ENCODE measurements at places on chromosomes 5 and 9.
A peak's percentile ranks its signal among the peaks of the same experiment; 100 is the strongest.

DNA sequence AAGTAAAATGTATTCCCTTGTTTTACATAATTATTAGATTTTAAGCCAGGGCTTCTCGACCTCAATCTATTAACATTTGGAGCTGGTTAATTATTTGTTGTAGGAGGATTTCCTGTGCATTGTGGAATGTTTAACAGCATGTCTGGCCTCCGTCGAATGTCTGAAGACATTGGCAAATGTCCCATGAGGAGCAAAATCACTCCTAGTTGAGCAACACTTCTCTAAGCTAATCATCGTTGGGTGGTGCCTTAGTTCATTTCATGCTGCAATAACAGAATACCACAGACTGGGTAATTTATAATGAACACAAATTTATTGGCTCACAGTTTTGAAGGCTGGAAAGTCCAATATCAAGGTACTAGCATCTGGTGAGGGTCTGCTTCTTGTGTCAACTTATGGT lies 13.4 kb upstream of the VPS13A start:
- DNase-seq = no peak

GRCh38 chr5:7010591-7010990 lies 297.4 kb downstream of the TENT4A start:
- DNase-seq = no peak

DNA sequence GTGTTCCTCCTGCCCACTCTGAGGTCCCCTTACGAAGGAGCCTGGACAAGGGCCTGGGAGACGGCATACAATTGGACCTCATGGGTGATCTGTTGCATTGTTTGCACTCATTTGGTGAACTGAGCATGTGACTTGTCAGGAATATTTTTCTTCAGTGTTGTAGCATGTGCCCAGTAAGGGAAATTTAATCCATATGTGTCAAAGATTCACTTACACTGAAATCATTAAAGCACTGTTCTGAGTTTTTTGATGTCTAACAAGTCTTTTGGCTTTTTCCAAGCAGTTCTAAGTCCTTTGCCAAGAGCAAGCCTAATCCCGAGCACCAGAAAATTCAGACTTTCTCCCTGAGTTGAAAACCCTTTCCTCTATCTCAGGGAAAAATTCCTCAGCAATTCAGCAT lies 61.6 kb upstream of the RPS23 start:
- no peak for DNase-seq

DNA sequence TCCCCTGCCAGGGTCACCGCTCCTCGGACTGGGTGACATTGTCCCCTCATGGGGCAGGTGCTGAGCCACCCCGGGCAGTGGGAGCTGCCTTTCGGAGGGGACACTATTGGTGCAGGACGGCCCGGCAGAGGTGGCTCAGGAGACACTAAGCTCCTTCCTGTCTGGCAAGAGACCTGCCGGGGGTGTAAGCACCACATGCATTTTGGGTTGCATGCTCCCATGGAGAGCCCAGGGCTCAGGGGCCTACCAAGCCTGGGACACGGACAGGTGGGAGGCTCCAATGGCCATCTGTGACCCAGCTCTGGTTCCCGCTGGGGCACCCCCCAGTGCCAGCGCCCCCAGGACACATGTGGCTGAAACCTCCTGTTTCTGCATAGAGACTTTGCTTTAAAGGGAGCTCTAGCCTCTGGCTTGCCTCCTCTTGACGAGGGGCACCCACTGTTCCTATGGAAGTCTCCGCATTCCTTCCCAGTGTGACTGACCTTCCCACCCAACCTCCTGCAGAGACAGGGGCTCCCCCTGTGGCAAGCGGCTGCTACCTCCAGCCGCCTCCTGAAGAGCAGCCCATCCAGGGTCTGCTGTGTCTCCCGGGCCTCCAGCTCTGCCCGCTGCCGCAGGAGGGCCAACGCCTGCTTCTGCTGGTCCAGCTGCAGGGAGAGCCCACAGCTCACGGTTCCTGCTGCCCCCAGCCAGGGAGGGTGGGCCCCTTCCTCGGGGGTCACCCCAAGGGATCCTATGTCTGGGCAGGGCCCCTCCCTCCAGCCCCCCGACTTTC lies 28.1 kb downstream of the CCDC187 start:
- no peak for DNase-seq

- DNase-seq = peak; percentile 69
Measured at GRCh38 chr5:131289738-131290137, 25.9 kb downstream of the CDC42SE2 start.

DNA sequence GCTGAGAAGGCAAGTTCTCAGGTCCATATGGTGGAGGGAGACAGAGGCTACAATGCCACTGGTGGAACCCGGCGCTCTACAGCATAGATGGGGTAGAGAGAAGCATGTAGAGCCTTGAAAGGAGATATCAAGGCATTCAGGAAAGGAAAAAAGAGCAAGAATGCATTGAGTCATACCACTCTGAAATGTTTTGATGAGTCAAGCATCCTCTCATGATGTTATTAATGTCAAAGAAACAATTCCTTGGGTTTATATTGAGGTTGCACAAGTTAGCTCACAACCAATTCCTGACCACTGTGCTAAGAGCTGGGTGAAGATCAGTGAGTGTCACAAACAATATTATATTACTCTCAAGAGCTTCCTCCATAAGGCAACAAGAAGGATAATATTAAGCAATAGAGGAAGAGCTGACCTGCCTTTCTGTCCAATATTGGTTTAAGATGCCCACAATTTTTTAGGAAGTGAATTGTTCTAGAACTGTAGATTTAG lies 178.0 kb downstream of the RFK start:
- DNase-seq = no peak

DNA sequence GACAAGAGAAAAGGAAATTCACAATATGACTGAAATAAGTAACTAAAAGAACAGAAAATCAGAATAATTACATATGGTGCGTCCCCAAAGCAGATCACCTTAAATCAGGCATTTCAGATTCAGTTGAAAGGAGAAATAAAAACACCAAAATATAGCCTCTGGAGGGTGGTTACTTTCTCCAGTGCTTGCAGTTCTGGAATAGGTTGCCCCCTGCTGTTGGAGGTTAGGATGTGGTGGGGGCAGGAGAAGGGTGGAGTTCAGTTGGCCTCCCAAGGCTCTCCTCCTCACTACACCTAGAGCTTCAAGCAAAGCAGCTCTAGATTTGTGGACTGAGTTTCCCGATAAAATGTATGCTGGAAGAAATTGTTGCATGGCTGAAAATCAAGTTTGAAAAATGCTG lies 338.2 kb upstream of the TLE4 start:
- peak; percentile 8 for DNase-seq

DNA sequence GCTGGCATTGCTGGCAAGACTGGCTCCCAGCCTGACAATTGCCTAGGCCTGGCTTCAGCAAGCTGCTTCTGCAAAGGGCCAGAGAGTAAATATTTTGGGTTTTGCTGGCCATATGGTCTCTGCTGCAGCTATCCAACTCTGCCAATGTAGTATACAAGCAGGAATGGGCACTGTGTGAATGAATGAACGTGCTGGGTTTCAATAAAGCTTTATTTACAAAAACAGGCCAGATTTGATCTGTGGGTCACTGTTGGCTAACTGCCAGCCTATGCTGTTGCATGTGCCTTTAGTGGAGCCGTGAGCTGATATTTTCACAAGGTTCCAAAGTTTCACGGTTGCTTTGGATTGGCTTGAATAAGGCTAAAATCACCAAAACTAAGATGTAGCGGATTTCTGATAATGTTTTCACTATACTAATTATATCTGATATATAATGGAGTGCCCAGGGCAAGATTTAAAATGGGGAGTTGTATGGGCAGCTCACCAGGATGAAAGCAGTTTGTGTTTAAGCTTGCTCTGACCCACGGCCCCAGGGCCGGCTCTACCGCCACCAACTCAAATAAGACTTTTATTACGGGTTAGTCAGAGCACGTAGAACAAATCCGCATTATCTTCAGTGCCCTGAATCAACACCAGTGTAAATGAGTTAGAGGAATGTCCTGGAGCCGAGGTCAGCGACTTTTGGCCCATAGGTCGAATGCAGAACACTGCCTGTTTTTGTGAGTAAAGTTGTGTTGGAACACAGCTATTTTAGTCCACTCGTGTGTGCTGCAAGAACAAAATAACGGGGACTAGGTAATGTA lies 98.6 kb upstream of the DAP start:
- no peak for DNase-seq

DNA sequence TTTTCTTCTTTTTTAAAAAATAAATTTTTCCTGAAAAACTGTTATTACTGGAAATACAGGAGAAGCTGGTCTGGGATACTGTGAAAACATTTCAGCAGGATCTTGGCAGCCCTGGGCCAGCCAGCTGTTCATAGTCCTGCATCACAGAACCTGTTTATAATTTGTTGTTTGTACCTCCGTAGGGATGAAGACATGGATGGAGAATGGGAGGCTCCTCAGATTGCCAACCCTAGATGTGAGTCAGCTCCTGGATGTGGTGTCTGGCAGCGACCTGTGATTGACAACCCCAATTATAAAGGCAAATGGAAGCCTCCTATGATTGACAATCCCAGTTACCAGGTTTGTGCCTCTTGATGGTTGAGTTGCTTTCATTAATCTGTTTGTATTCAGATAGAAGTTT lies 12.4 kb upstream of the MAML1 start:
- DNase-seq = no peak

- peak; percentile 89 for DNase-seq
Measured at GRCh38 chr5:156402387-156402921, 75.5 kb downstream of the SGCD start.

DNA sequence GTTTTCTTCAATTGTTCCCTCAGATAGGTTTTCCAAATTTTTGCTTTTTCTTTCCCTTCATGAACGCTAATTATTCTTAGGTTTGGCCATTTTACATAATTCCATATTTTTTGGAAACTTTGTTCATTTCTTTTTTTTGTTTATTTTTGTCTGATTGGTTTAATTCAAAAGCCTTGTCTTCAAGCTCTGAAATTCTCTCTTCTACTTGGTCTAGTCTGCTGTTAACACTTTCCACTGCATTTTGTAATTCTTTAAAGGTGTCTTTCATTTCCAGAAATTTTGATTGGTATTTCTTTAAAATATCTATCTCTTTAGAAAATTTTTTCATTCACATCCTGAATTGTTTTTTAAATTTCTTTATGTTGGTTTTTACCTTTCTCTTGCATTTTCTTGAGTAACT lies 63.9 kb upstream of the VLDLR start:
- no peak for DNase-seq

- DNase-seq = peak; percentile 72
Measured at GRCh38 chr5:77630114-77630680, 8.3 kb downstream of the OTP start.

DNA sequence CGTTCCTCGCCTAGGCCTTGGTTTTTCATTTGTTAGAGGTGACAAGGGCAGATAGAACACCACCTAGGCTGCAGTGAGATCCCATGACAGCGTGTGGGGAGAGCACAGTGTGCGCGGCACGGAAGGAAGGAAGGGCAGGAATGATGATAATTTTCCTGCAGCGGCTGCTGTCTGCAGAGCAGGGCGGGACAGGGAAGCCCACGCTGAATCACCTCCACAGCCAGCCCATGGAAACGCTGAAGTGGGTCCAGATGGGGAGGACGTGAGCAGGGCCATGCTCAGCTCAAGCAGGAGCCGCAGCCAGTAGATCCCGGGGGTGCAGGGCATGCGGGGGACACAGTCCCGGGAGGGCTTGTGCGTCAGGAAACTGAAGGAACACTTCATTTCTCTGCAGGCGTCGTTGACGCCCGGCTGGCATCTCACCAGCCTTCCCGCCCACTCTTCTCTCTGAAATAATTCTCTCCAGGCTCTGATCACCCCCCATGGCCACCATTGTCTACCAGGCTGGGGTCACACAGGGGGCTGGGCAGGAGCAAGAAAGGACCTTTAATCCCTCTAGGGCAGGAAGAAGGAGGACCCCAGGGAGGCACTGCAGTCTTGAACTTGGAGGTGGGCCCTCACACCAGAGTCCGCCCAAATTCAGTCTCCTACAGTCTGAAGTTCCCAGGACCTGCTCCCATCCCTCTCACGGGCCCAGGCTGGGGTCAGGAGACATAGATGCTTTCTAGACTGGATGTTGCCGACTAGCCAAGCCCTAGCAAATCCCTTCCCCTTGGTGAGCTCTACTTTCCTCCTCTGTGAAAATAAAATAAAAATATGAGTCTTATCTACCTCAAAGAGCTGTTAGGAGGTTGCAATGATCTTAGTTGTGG lies 20.9 kb upstream of the SYNPO start:
- DNase-seq = no peak

DNA sequence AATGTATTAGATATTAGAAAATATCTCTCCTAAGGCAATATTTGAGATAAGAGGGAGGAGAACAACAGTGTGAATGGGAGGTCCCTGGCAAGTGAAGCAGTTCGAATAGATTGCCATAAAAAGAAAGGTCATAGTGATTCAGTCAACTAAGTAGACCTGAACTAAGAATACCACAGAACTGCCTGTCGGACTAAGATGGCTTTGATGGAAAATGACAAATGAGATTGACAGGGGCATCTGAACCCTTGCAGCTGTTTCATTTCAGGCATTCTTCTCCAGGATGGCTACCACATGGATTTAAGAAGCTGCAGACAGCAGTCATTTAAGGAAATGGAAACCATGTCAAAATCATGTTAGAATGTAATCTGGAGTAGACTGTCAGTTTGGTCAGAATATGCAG lies 308.4 kb upstream of the MEF2C start:
- DNase-seq = no peak

DNA sequence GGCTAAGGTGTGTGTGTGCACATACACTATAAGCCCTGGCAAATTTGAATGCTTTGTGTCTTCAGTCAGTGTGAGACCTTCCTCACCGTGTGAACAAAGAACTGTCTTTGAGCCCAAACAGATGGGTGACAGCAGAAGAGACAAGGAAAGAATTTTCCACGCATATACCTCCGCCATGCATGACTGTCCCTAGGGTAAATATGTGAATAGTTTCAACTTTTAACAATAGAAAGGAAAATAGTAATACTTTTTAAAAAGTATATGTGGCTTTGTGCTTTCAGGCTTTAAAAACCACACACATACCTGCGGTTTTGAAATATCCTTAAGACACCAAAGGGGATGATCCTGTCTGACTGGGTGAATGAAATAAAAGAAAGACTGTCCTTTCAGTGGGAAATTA lies 438.6 kb upstream of the MPDZ start:
- no peak for DNase-seq

- DNase-seq = no peak
Measured at GRCh38 chr5:72618708-72619107, 111.5 kb upstream of the ZNF366 start.

DNA sequence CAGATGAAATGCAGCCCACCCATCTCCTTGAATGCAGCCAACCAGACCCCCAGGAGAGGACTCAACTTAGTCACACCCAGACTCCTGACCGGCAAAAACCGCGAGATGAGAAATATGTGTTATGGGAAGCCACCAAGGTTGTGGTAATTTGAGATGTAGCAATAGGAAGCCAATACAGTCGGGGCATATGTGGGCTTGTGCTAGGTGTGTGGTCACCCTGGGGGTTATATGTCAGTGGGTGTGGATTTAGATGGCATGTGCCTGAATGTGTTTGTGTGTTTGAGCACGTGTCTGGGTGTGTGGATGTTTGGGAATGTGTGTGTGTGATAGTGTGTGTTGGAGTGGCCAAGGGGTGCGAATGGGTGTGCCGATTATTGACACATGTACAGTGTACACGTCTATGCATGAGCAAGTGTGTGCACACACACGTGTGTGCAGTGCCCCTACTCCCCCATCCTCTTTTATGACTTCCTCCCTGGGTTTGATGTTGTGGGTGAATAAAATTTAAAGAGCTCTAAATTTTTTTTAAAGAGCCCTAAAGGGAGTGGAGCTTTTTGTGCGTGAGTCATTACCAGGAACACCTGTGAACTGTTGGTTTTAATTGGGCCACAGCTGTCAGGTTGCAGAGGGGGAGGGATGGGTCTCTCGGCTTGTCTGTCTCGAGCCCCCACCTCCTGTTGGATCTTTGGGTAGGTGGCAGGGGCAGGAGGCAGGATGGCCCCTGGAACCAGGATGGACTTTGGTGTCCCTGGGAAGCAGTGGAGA lies 86.8 kb downstream of the LHX2 start:
- no peak for DNase-seq

- DNase-seq = peak; percentile 80
Measured at GRCh38 chr5:40441733-40442132, 238.0 kb upstream of the PTGER4 start.

All from activated CD4-positive, alpha-beta T cell treated with anti-CD3 and anti-CD28 coated beads, Interleukin-2, amount 50 U/mL, for 16 hours (primary cell).